ENCODE measurements at places on chromosomes 7 and 10.

DNA sequence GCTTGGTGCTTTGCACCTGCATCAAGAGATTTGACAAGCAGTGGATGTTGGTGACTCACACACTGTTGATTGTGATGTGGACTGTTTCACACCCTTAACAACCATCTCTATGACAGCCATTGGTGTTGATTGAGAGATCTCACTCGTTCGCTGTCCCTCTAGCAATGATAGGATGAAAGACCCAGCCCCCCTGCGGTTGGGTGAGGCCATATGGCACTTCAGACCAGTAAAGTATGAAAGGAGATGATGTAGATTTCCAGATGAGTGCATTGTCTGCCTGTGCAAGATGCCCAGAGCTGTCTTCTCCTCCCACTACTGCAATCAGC, 138.7 kb upstream of the PRR15 start:
- no peak for DNase-seq

DNA sequence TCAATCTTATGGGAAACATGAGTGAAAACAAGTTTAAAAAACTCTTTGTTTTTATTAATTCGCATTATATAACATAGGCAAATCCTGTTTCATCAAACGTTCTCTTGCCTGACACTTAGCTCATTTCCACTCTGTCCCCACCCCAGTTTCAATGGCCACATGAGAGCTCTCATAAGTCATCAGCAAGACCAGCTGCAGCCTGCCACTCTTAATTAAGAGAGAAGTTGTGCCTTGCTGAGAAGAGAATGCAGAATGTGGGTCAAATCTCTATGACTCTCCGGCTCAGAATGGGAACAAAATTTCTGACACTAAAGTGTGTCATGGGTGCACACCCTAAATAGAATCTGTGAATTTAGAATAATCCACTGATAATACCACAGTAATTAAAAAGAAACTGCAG, 39.6 kb downstream of the ASAH2 start:
- peak; percentile 2 for DNase-seq

GRCh38 chr10:89613582-89613981, 31.5 kb downstream of the PANK1 start:
- DNase-seq = no peak

GRCh38 chr7:28536259-28536658, 123.9 kb downstream of the CREB5 start:
- DNase-seq = peak; percentile 65

DNA sequence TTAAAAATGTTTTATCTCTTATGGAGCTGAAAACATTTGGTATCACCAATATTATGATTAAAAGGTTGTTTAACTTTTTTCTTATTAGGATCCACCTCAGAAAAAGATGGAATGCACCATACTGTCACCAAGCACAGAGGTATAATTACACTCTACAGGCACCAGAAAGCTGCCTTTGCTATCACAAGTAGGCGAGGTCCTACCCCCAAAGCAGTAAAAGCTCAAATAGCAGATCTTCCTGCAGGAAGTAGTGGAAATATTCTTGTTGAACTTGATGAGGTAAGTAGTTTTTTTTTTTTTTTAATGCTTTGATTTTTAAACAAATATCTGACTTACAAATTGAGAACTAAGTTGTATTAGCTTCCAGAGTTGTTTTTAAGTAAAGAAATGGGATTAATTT, 68.5 kb downstream of the BTAF1 start:
- DNase-seq = no peak

GRCh38 chr7:50954245-50954644, 171.5 kb upstream of the GRB10 start:
- DNase-seq = no peak

GRCh38 chr10:36670621-36671402, 454.6 kb upstream of the ANKRD30A start:
- DNase-seq = no peak

DNA sequence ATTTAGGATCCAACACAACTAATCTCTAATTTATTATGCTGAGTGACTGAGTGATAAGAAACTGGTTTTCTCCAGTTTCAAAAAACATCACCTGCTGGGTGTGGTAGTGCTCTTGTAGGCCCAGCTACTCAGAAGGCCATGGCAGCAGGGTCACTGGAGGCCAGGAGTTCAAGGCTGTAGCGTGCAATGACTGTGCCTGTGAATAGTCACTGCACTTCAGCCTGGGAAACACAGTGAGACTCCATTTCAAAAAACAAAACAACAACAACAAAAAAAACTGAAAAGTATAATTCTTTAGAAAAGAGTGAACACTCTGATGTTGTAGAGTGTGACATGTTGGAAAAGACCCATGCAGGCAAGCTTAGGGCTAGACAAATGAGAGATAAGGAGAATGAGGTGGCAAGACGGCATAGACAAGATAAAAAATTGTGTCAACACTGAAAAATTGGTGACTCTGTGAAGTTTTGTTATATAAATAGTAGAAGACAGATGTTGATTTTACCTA, 150.1 kb upstream of the GPR22 start:
- no peak for DNase-seq
